WERI-Rb-1 (cell line): ENCODE measurements at places on chromosomes 4 and X.

DNA sequence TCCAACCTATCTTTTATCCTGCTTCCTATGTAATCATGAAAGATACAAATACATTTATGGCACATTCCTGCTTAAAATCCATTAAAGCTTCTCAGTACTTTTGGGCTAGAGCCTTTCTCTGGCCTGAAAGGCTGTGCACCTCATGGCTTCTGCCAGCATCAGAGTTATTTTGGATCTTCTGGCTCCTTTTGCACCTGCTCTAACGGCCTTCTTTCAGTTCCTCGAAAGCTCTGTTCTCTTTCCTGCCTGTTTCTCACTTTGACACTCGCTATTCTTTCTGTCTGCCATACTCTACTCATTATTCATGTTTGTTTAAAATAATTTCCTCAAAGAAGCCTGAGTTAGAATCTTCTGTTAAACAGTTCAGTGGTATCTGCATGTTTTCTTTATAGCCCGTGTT is 86.0 kb downstream of the LRP2BP start:
- no peak for DNase-seq

DNA sequence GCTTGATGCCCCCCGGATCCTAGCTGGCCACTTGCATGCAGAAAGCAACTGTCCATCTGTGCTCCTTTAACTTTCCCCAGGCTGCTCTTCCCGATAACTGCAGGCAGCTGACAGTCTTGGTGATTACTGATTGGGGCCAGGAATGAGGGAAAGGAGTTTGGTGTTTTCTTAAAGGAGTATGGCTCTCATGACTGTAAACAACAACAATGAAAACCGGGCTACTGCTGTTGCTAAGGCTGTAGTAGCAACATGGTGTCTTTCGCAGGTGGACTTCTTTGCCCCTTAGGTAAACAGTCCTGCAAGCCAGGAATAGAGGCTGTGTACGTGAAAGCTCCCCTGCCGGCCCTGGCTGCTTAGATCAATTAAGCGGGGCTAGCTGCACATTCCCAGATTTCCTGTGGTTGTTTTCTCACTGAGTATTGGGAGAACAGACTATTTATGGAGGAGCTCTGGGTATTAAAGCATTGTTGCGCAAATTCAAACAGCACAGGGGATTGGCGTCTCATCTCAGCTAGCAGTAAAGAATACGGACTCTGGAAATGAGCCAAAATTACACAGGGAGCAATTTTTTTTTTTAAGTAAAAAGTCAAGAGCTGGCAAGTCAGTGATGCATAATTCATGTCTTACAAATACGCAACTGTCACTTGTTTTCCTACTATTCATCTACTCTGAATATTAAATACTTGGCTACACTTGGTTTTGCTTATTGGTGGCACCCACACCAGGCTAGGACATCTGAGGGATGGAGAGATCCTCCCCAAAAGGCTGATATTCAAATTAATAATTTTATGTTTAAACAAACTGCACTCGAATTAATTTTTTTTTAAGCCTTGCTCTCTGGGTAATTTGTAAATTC is 61.6 kb upstream of the NAP1L5 start:
- DNase-seq: no peak

GRCh38 chr4:151524610-151525009 is 115.6 kb downstream of the FHIP1A start:
- no peak for DNase-seq

DNA sequence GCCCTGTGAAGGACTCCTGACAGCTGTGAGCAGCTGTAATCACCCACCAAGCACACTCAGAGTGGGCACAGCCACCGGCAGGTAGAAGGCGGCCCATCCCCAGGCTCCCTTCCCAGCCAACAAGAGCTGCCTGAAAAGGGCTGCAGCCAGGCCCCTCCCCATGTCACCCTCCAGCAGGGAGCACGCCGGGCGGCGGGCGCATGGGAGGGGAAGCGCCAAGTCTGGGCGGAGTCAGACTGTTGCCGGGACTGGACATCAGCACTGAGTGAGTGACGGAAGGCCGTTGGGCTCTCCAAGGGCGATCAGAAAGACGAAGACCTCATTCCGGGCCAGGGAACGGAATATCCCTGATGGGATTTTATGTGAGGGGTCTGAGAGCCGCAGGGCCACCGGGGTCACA is 82.1 kb downstream of the PPP2R2C start:
- no peak for DNase-seq
